ENCODE measurements at places on chromosomes 11 and 22.

GRCh38 chr11:38402063-38402462, 1804.0 kb upstream of the RAG2 start:
- no peak for DNase-seq

GRCh38 chr22:46073683-46074504, 76.4 kb upstream of the PPARA start:
- peak; percentile 37 for DNase-seq

- no peak for DNase-seq
Observed at GRCh38 chr11:108218455-108218854, 4.0 kb downstream of the NPAT start.

DNA sequence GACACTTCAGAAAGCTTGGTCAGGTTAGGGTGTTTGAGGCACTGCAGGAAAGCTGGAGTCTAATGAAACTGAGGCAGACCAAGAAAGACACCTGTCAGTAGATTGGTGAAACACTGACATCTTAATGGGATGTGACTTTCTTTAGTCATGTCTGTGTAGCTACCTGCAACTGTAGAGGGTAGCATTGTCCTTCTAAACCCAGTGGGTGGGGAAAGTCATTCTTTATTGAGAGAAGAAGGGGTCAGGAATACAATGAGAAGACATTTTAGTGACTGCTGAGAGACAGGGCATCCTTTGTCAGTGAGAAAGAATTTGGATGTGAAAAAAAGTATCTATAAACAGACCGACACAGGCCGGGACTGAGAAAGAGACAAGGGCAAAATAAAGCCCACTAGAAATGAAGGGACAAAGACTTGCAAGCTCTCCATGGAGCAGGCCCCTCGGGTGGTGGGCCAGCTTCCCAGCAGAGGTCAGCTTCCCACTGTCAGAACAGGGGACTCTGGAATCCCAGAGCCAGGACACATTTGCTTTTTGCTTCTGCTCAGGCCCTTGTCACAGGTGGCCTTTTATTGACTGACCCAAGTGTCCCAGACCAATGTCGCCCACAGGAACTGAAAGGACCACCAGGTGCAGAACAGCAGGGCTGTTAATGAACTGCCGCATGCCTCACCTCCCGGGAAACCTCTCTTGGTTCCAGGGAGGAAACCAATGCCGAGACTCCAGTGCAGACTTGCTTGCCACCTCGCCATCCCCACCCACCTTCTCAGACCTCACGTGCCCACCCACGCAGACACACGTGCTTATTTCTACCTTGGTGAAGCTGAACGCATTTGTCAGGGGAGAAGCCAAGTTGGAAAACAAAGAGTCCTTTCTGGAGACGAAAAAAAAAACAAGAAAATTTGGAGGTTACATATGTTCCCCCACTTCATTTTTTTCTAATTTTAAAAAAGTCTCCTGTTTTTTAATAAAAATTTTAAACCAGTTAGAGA, 212.8 kb downstream of the TENM4 start:
- DNase-seq, result no peak

- DNase-seq, result no peak
Observed at GRCh38 chr11:23730307-23730998, 766.4 kb upstream of the LUZP2 start.

DNA sequence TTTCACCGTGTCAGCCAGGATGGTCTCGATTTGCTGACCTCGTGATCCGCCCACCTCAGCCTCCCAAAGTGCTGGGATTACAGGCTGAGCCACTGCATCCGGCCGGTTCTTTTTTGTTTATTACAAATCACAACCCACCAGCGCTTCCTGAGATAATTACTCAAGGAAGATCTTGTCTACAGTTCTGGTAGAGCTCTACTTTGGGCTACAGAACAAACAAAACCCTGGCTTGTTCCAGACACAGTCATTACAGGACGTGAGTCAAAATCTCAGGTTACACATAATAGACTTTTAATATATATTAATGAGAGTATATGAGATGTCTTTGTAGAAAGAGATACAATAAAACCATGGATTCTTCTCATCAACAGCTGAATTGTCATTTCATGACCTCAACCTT, 42.8 kb upstream of the NUP50 start:
- no peak for DNase-seq

All from kidney capillary endothelial cell (primary cell).